ENCODE measurements at places on chromosomes 13 and 19. TPM values are rescaled to one million over a fixed set of nuclear protein-coding genes. Genes with fewer than 3 reads are reported as not detected.
A peak's percentile ranks its signal among the peaks of the same experiment; 100 is the strongest.

The MRPL57 gene
- 30.5 TPM for total RNA-seq

DNA sequence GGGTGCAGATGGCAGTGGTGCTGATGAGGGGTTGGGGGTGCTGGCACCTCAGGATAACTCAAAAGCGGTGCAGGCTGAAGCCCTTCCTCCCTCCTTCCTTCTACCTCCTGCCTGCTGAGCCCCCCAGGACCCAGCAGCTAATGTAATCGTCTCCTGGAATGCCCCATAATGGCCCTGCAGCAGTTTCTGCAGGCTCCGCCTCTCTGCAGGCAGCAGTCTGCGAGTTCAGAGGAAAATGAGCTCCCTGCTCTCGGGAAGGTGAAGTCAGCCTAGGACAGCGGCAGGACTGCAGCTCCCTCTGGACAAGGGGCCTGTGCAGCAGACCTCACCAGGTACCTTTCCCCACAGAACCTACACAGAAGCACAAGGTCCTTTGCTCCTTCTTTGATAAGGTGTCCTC lies 130.9 kb downstream of the ZDHHC20 start:
- no peak for DNase-seq
- no peaks in the 10 kb centered on the region for H3K27me3 ChIP-seq
- no peaks in the 10 kb centered on the region for H3K4me1 ChIP-seq

DNA sequence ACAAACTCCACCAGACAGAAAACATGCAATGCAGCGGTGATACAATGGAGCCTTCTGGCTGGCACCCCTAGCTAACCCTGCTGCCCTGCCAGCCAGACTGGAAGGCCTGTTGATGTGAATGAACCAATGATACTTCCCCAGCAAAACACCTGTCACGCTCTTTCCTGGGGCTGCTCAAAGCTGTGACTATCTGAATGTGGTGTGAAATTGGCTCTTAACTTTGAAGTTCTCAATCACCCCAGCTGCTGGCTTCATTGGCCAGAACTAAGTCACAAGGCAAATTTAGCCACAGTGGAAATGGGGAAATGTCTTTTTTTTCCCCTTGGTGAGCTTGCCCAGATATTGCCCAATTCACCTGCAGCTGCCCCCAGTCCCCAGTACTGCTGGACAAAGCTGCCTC lies 147.3 kb downstream of the SLC7A1 start:
- H3K4me1 ChIP-seq: no peaks in the 10 kb centered on the region
- DNase-seq: no peak
- H3K36me3 ChIP-seq: no peaks in the 10 kb centered on the region
- H3K4me3 ChIP-seq: no peak overlapping the region
- no peaks in the 10 kb centered on the region for H3K27me3 ChIP-seq

- peak; percentile 77 for DNase-seq
- no peaks in the 10 kb centered on the region for H3K27me3 ChIP-seq
- H3K4me1 ChIP-seq: peaks cover 27% of the 10 kb centered on the region
- H3K27ac ChIP-seq: no peak overlapping the region
- no peaks in the 10 kb centered on the region for H3K36me3 ChIP-seq
- H3K4me3 ChIP-seq: no peak overlapping the region
These were observed 19.1 kb upstream of the CCNP start for GRCh38 chr19:40245506-40246128.

DNA sequence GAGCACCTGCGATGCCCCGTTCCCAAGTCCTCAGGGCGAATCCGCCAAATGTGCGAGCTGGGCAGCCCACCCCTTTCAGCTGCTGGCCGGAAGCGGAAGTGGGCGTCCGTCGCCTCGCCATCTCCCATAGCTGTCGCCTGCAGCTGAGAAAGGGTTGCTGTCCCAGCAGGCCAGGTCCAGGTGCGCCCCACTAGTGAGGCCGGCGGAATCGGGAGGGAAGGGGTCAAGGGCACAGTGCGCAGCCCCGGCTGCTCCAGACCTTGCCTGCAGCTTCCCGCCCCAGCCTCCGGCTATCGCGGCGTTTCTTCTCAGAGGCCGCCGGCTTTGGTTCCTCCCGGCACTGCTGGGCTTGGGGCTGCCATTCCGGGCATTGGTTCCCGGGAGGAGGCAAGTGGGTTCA lies at the start of gene ZNF177:
Gene ZNF177 (plus strand): TSS at position 109 of the 400 bp plus-strand sequence. CDS start 15,299 bp downstream, outside the sequence.
- no peak for DNase-seq
- H3K4me3 ChIP-seq: no peak within 1 kb of the TSS
- H3K27ac ChIP-seq: no peak within 1 kb of the TSS
- no peaks in the 10 kb centered on the region for H3K4me1 ChIP-seq
- no peaks in the 10 kb centered on the region for H3K27me3 ChIP-seq
- H3K36me3 ChIP-seq: no peaks in the 10 kb centered on the region

The ZNF541 gene
- 0.25 TPM for total RNA-seq

DNA sequence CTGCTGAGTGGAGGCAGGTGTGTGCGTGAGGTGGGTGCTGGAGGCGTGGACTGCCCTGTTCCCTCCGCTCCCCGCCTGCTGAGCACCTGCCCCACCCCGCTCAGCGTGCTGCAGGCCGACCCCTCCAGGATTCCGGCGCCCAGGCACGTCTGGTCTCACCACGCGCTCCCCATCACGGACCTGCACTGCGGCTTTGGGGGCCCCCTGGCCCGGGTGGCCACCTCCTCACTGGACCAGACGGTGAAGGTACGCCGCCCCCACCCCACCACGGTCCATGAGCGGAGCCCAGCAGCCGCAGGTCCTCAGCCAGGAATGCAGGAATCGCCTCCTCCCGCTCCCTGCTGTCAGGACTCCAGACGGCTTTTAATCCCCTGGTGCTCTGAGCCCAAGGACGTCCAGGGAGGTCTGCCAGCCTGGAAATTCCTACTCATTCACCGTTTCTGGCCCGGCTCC lies 6.0 kb downstream of the WDR18 start:
- H3K27me3 ChIP-seq: no peaks in the 10 kb centered on the region
- H3K36me3 ChIP-seq: peaks cover 9% of the 10 kb centered on the region
- H3K4me1 ChIP-seq: no peaks in the 10 kb centered on the region
- no peak for DNase-seq

GRCh38 chr13:44040070-44040817 lies 160.5 kb downstream of the LACC1 start:
- no peak for DNase-seq
- no peak overlapping the region for H3K4me3 ChIP-seq
- H3K4me1 ChIP-seq: no peaks in the 10 kb centered on the region
- H3K27me3 ChIP-seq: no peaks in the 10 kb centered on the region
- no peak overlapping the region for H3K27ac ChIP-seq

GRCh38 chr19:29836409-29836825 lies 24.6 kb downstream of the CCNE1 start:
- H3K4me3 ChIP-seq: no peak overlapping the region
- peak; percentile 17 for DNase-seq
- H3K27me3 ChIP-seq: no peaks in the 10 kb centered on the region
- H3K36me3 ChIP-seq: no peaks in the 10 kb centered on the region
- H3K27ac ChIP-seq: no peak overlapping the region

GRCh38 chr19:55694656-55695491 lies 19.8 kb downstream of the EPN1 start:
- H3K4me1 ChIP-seq: no peaks in the 10 kb centered on the region
- H3K4me3 ChIP-seq: no peak overlapping the region
- no peak for DNase-seq
- H3K27ac ChIP-seq: no peak overlapping the region
- H3K36me3 ChIP-seq: peaks cover 41% of the 10 kb centered on the region
- no peaks in the 10 kb centered on the region for H3K27me3 ChIP-seq

- no peaks in the 10 kb centered on the region for H3K36me3 ChIP-seq
- DNase-seq: peak; percentile 39
- H3K4me1 ChIP-seq: no peaks in the 10 kb centered on the region
- H3K4me3 ChIP-seq: no peak overlapping the region
These were observed 21.9 kb downstream of the RFX1 start for GRCh38 chr19:13984186-13984585.

DNA sequence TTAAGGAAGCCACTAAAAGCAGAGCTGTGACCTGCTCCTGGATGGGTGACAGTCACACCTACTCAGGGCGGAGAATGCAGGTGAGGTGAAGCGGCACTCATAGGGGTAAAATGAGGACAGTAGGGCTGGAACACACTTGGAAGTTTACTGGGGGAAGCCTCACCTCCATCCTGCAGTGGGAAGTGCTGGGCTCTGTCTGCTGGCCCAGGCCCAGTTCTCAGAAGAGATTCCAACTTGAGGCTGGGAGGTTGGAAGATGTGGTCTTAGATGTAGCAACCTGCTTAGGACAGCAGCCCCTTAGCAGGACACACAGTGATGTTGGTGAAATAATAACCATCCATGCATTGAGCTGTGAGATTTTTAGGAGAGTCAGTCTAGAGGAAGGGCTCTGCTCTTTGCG lies 4.6 kb downstream of the MEDAG start:
- no peak overlapping the region for H3K4me3 ChIP-seq
- no peaks in the 10 kb centered on the region for H3K4me1 ChIP-seq
- H3K27ac ChIP-seq: no peak overlapping the region
- H3K36me3 ChIP-seq: no peaks in the 10 kb centered on the region

- no peaks in the 10 kb centered on the region for H3K36me3 ChIP-seq
- DNase-seq: no peak
- H3K27ac ChIP-seq: no peak overlapping the region
- no peaks in the 10 kb centered on the region for H3K4me1 ChIP-seq
These were observed 41.2 kb downstream of the RUBCNL start for GRCh38 chr13:46345866-46346265.

The FAM187B gene
- total RNA-seq: not detected
